ENCODE measurements at places on chromosomes 7 and 10. TPM values are rescaled to one million over a fixed set of nuclear protein-coding genes. Genes with fewer than 3 reads are reported as not detected.

The POR gene
- 41.3 TPM for total RNA-seq

The CXCL12 gene
- total RNA-seq = not detected

The NAT16 gene
- total RNA-seq = not detected

The PNLIPRP3 gene
- total RNA-seq = not detected

The MOGAT3 gene
- total RNA-seq = not detected

The AQP1 gene
- 0.10 TPM for total RNA-seq

The ZCCHC24 gene
- total RNA-seq = 0.80 TPM

The CTTNBP2 gene
- total RNA-seq = not detected

The C10orf71 gene
- total RNA-seq = not detected

The TRPV5 gene
- total RNA-seq = not detected

The FFAR4 gene
- total RNA-seq = not detected
